ENCODE measurements at places on chromosomes 11 and 22. TPM values are rescaled to one million over a fixed set of nuclear protein-coding genes. Genes with fewer than 3 reads are reported as not detected.

MN1 gene
- 5.1 TPM for total RNA-seq

ASPHD2 gene
- total RNA-seq, result 2.1 TPM

MPZL2 gene
- total RNA-seq, result 111 TPM

SYT8 gene
- total RNA-seq, result 6.0 TPM

KDELR3 gene
- 25.9 TPM for total RNA-seq

APBB1 gene
- 32.1 TPM for total RNA-seq

C11orf16 gene
- total RNA-seq, result not detected

IGSF22 gene
- total RNA-seq, result 1.1 TPM

MRGPRE gene
- total RNA-seq, result 0.31 TPM

KDM4D gene
- total RNA-seq, result 0.39 TPM

GRCh38 chr11:95065336-95065735 lies 1.4 kb upstream of the SRSF8 start:
- peaks cover 24% of the 10 kb centered on the region for H3K4me1 ChIP-seq
- H3K27ac ChIP-seq, result no peak overlapping the region
- H3K4me3 ChIP-seq, result no peak overlapping the region
- H3K36me3 ChIP-seq, result no peaks in the 10 kb centered on the region
- no peak for DNase-seq
- no peaks in the 10 kb centered on the region for H3K27me3 ChIP-seq

DNA sequence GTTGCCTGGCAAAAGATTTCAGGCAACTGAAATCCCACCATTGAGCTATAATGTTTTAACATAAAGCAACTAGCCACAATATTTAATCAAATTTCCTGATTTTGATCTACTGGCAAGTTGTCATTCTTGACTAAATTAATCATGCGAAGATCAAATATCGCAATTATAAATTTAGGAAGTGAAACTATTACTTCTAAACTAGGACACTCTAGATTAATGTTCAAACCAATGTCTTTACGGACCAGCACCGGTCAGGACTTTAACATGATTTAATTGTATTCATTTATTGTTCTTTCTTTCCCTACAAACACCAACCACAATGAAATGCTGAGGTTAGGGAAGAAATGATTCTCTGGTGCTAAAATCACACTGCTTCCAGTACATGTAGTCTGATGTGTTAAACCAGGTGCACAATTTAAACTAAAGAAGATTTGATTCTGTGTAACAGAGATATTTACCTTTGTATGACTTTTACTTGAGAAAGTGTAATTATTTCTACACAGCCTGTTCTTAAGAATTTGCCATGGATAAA lies 14.9 kb downstream of the GAS2 start:
- no peak overlapping the region for H3K4me3 ChIP-seq
- no peaks in the 10 kb centered on the region for H3K27me3 ChIP-seq
- DNase-seq, result no peak

DNA sequence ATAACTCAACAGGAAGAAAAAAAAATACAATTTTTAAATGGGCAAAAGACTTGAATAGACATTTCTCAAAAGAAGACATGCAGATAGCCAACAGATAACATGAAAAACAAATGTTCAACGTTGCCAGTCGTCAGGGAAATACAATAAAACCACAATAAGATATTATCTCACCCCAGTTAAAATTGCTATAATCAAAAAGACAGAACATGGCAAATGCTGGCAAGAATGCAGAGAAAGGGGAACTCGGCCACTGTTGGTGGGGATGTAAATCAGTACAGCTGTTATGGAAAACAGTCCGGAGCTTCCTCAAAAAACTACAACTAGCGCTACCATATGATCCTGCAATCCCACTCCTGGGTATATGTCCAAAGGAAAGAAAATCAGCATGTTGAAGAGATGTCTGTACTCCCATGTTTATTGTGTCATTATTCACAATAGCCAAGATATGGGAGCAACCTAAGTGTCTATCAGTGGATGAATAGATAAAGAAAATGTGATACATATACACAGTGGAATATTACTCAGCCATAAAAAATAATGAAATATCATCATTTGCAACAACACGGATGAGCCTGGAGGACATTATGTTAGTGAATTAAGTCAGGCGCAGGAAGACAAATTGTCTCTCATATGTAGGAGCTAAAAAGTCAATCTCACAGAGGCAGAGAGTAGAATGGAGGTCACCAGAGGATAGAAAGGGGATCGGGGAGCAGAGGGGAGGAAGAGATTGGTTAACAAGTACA lies 12.2 kb upstream of the CYTH4 start:
- peak overlapping the region; percentile 81 for H3K27ac ChIP-seq
- no peaks in the 10 kb centered on the region for H3K36me3 ChIP-seq
- peaks cover 85% of the 10 kb centered on the region for H3K4me1 ChIP-seq
- DNase-seq, result no peak

- DNase-seq, result no peak
- no peak overlapping the region for H3K27ac ChIP-seq
- no peaks in the 10 kb centered on the region for H3K36me3 ChIP-seq
- no peaks in the 10 kb centered on the region for H3K27me3 ChIP-seq
- H3K4me1 ChIP-seq, result peaks cover 33% of the 10 kb centered on the region
These were observed 4.6 kb downstream of the PLA2G6 start for GRCh38 chr22:38177044-38177443.

- H3K27me3 ChIP-seq, result peaks cover 20% of the 10 kb centered on the region
- no peak overlapping the region for H3K27ac ChIP-seq
- H3K4me3 ChIP-seq, result no peak overlapping the region
- DNase-seq, result no peak
These were observed 35.8 kb downstream of the IGLL5 start for GRCh38 chr22:22923379-22923778.

GRCh38 chr11:88359114-88359513 lies 21.6 kb upstream of the CTSC start:
- H3K4me1 ChIP-seq, result peaks cover 64% of the 10 kb centered on the region
- H3K36me3 ChIP-seq, result no peaks in the 10 kb centered on the region
- H3K27me3 ChIP-seq, result no peaks in the 10 kb centered on the region
- H3K4me3 ChIP-seq, result no peak overlapping the region
- DNase-seq, result no peak
- H3K27ac ChIP-seq, result no peak overlapping the region

DNA sequence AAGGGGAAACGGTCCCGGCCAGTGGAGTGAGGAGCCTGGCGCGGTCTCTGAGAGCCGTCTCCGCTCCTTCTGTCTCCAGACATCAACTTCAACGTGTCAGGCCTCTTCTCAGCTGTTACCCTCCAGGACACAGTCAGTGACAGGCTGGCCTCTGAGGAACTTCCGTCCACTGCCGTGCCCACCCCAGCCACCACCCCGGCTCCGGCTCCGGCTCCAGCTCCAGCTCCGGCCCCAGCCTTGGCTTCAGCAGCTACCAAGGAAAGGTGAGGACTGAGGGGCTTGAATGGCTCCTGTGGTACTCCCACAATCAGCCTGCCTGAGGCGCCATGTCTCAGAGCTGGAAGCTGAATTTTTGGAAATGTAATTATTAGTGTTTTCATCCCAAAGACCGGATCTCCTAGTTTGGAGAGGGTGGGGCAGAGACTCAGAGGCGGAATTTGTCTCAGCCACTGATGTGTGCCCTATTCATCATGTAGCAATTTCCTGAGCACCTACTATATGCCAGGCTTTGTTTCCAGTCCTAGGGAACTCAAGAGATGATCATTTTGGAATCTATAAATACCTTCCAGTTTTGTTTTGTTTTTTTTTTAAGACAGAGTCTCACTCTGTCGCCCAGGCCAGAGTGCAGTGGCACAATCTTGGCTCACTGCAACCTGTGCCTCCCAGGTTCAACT lies 7.9 kb upstream of the PDXP start:
- H3K27ac ChIP-seq, result no peak overlapping the region
- no peak overlapping the region for H3K4me3 ChIP-seq
- DNase-seq, result no peak
- H3K36me3 ChIP-seq, result no peaks in the 10 kb centered on the region
- H3K4me1 ChIP-seq, result no peaks in the 10 kb centered on the region

- H3K27me3 ChIP-seq, result peaks cover 43% of the 10 kb centered on the region
- no peak overlapping the region for H3K4me3 ChIP-seq
- no peak for DNase-seq
- H3K36me3 ChIP-seq, result no peaks in the 10 kb centered on the region
- no peak overlapping the region for H3K27ac ChIP-seq
These were observed 4.0 kb upstream of the TH start for GRCh38 chr11:2175659-2176058.

- DNase-seq, result no peak
- H3K36me3 ChIP-seq, result no peaks in the 10 kb centered on the region
- H3K27ac ChIP-seq, result no peak overlapping the region
- H3K4me3 ChIP-seq, result no peak overlapping the region
These were observed 43.3 kb downstream of the SNX19 start for GRCh38 chr11:130872981-130873380.

DNA sequence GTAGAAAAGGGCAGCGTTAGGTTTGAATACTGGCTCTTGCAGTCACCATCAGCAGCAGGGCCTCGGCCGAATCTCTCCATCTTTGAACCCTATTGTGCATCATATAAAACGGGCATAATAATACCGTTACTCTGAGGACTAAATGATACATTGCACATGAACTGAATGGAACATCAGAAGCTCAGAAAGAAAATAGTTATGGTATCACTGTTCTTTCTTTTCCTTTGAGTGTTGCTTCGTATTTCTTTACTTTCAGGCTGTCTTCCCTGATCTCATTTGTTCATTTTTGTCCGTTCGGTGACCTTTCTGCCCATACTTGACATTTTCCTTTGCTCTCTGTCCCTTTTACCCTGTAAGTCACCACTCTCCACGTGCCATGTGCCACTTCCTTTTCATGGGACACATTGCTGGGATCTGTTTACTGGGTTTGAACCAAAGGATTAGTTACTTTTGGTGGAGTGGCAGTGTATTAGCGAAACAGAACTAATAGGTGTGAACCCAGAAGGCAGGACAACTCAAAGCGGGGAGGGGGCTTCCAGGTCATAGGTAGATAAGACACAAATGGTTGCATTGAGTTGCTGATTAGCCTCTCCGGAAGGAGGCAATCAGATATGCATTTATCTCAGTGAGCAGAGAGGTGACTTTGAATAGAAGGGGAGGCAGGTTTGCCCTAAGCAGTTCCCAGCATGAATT lies 717 bp upstream of the ZNF202 start:
- DNase-seq, result no peak
- H3K36me3 ChIP-seq, result no peaks in the 10 kb centered on the region
- no peaks in the 10 kb centered on the region for H3K27me3 ChIP-seq
- H3K27ac ChIP-seq, result peak overlapping the region; percentile 44
- H3K4me3 ChIP-seq, result peak overlapping the region; percentile 86
- H3K4me1 ChIP-seq, result peaks cover 26% of the 10 kb centered on the region

DNA sequence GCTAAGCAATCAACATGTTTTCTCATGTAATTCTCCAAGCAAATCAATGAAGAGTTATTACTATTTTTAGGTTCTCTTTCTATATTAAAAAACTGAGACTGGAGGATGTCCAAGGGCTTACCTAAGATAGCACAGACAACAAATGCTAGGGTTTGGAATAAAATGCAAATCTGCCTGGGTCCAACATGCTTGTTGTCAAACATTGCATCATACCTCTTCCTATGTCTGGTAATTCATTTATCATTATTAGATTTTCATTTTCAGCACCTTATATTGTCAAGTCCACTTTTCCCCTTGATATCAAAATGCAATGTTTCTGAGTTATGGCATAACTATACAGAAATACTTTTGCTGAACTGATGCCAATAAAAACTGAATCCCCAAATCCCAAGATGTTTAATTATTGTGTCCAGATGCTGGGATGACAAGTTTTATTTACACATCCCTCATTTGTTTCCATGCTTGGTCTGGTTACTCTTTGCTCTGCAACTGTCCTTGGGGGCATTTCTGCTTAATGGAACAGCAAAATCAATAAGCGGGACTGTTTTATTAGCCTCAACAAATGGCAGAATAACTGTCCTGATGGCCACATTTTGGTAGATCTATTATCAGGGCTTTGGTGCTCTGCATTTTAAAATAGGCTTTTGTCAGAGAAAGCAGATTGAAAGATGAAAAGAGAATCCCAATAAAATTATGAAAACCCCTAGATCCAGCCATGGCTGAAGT lies 86.0 kb downstream of the C11orf87 start:
- no peaks in the 10 kb centered on the region for H3K27me3 ChIP-seq
- DNase-seq, result no peak
- H3K4me1 ChIP-seq, result no peaks in the 10 kb centered on the region
- no peak overlapping the region for H3K4me3 ChIP-seq

DNA sequence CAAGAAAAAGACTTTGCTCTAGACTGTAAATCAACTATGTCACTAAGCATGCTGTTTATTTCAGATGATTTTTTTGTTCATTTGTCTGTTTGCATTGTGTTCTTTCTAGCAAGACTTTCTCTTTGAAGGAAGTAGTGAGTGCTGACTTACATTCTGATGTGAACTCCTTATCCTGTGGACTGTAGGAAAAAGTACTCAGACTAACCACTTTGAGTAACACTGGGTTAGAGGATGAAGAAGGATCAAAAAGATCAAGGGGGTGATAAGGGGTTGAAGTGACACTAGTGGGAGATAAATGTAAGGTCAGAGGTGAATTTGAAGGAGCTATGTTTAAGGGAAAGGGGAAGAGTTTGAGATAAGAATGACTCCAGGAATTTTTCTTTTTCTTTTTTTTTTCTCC lies 369.4 kb downstream of the NELL1 start:
- no peak overlapping the region for H3K4me3 ChIP-seq
- H3K27ac ChIP-seq, result no peak overlapping the region
- H3K27me3 ChIP-seq, result no peaks in the 10 kb centered on the region
- H3K4me1 ChIP-seq, result no peaks in the 10 kb centered on the region
- H3K36me3 ChIP-seq, result no peaks in the 10 kb centered on the region
- DNase-seq, result no peak

- no peaks in the 10 kb centered on the region for H3K27me3 ChIP-seq
- H3K36me3 ChIP-seq, result no peaks in the 10 kb centered on the region
- H3K4me3 ChIP-seq, result no peak overlapping the region
- no peaks in the 10 kb centered on the region for H3K4me1 ChIP-seq
These were observed 28.6 kb upstream of the POU2AF1 start for GRCh38 chr11:111407652-111408051.

GRCh38 chr11:134737563-134738510 lies 325.8 kb upstream of the B3GAT1 start:
- H3K36me3 ChIP-seq, result no peaks in the 10 kb centered on the region
- peaks cover 3% of the 10 kb centered on the region for H3K4me1 ChIP-seq
- DNase-seq, result no peak
- H3K27ac ChIP-seq, result no peak overlapping the region
- H3K4me3 ChIP-seq, result no peak overlapping the region
- H3K27me3 ChIP-seq, result peaks cover 15% of the 10 kb centered on the region

GRCh38 chr11:6932145-6932544 lies 5.9 kb downstream of the ZNF215 start:
- H3K4me1 ChIP-seq, result peaks cover 8% of the 10 kb centered on the region
- H3K4me3 ChIP-seq, result no peak overlapping the region
- no peak overlapping the region for H3K27ac ChIP-seq

DNA sequence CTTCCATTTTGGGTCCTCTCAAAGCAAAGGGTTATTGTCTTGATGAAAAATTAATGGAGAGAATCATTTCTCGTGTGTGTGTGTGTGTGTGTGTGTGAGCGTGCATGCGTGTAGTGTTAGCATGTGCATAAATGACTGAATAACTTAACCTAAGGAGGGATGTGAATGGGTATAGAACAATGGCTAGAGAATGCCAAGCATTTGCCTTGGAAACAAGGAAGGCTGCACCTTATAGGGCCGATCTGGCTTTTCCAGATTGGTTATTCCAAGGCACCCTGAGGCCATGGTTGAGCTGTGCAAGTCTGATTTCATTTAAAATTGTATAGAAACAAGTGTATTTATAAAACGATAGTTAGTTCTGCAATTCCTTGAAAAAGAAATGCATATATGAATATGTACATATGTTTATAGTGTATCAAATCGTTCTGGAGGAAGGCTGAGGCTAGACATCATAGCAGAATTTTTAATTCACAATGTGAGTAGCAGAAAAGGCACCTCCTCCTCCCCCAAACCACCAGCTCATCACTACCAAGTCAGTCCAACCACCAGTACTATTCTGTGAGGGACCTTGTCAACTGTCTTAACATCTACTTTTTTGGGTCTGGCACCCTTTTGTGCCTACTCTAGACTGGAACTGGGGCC lies 322.7 kb upstream of the ISX start:
- no peak for DNase-seq
- H3K4me3 ChIP-seq, result no peak overlapping the region
- no peaks in the 10 kb centered on the region for H3K4me1 ChIP-seq

All from left lung (tissue), 14 donors.